ENCODE measurements at places on chromosomes 13 and 19.
A peak's percentile ranks its signal among the peaks of the same experiment; 100 is the strongest.

- peak; percentile 24 for DNase-seq
Observed at GRCh38 chr13:29934531-29935308, 84.3 kb upstream of the UBL3 start.

DNA sequence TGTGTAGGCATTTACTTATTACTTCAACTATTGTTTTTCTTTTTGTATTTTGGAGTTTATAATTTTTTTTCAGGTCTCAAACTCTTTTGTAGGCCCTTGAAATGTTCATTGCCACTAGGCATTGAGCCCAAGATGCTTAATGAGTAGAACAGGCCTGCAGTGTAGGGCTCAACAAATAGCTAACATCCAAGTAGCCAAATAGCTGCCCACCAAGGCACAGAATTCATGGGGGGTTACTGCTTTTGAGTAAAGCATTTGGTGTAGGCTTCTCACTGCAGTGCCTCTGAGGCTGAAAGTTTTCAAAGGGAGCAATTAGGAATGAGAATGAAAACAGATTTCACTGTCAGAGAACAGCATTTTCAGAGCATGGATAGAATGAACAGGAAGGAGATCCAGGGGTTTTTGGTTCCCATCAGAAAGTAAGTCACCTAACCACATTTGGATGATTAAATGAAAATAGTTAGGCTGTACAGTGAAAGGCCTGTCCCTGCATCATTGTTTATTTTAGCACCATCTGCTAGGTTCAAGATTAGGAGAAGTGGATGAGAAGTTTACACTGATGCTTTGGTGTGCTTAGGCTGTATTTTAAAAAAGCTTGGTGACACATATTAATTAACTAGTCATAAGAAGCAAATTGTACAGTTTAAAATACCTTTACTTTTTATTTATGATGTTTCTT, 61.0 kb downstream of the EDNRB start:
- DNase-seq, result no peak

DNA sequence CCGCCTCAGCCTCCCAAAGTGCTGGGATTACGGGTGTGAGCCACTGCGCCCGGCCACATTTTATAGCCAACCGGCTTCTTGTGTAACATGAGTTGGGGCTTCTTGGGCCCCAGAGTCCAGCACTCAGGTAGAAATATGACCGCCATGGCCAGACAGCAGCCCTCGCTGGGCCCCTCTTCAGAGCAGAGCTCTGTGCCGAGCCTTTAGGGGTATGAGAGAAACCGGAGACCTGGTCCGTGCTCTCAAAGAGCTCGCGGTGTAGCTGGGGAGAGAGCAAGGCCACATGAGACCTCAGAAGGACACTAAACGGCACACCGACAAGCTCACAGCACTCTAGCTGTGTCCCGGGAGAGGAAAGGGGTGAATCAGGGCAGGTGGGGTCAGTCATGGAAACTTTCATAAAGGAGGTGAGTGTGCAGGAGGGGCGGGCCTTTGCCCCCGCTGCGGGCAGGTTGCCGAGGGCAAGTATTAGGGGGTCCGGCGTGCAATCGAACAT, 15.8 kb downstream of the ACTN4 start:
- DNase-seq, result no peak

- DNase-seq, result no peak
Observed at GRCh38 chr19:3382460-3383100, 16.2 kb downstream of the NFIC start.

DNA sequence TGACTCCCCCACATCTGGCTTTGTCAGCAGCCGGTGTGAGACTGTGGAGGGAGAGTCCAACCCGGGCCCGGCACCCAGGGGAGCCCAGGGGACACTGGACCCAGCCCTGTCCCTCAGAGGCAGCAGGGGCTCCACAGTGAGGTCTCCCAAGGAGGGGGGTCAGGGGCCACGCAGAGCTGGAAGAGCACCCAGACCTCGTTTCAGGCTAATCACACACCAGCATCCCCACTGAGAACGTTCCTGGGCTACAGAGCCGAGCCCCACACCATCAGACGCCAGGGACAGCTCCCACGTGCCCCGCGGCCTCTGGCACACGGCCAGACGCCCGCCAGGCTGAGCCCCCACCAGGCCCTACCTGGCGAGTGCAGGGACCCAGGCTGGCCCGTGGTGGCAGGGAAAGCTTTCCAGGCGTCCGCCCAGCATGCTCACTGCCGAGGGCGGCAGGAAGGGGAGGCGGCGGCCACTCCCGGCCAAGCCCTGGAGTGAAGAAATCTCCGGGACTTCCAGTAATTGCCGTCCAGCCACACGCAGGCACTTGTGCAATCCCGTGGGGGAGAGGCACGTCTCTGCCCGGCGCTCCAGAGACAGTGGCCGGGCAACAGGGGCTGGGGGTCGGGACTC, 19.2 kb downstream of the SBNO2 start:
- DNase-seq, result no peak

GRCh38 chr13:99301913-99302636, 5.1 kb downstream of the GPR183 start:
- no peak for DNase-seq

DNA sequence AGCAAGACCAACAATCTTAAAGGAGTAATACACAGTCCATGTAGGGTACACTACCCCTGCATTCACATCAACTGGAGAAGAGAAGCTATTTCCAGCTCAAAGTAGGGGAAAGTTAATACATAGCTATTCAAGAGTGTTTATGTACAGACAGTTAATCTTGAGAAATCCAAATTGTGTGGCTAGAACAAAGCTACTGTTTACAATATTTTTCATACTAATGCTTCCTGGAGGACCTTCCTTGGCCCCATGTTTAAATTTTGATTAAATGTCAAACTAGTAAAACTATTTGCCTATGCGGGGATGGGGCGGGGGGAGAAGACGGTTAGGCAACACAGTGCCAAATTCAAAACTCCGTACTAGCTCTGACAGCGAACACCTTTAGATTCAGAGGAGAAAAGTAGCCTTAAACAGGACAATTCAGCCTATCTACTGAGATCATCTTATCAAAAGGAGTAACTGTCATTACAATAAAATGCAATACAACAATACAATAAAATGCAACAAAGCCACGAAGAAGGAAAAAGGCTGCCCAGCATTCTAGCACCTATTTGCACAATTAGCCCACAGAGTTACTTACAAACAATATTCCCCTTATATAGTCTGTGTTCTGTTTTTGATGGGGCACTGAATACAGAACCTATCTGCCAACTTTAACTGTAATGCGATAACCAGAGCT, 29.1 kb downstream of the BRD4 start:
- DNase-seq, result no peak

GRCh38 chr19:33420821-33421220, 47.3 kb downstream of the CEBPG start:
- DNase-seq, result no peak

GRCh38 chr19:5637971-5638370, 15.1 kb downstream of the SAFB start:
- no peak for DNase-seq

DNA sequence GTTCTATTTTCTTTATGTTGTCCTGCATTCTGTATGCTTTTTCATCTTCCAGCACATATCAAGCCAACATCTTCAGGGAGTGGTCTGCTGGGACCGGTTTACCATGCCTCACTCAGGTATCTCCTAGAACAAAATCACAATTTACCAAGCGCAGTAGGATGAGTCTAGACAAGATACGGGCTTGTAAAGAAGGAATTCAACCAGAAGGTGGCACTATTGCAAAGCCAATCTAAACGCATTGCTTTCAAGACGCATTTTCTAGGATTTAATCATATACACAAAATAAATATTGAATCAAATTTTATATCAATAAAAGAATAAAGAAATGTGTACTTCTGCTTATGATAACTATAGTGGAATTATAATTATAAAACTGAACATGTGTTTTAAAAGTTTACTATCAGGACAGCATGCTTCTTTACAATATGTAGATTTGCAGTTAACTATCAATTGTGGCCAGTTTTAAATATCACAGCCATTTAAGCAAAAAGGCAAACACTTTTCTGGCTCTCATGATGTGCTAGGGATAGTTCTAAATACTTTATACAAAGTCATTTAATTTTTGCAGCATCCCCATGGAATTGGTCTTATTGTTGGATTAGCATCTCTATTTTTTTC, 16.1 kb upstream of the TPP2 start:
- DNase-seq, result peak; percentile 74

GRCh38 chr13:40756042-40756441, 14.9 kb downstream of the MRPS31 start:
- DNase-seq, result no peak

- no peak for DNase-seq
Observed at GRCh38 chr13:39527961-39528660, 74.9 kb downstream of the LHFPL6 start.

GRCh38 chr19:50495020-50495531, 15.9 kb downstream of the JOSD2 start:
- DNase-seq, result no peak

DNA sequence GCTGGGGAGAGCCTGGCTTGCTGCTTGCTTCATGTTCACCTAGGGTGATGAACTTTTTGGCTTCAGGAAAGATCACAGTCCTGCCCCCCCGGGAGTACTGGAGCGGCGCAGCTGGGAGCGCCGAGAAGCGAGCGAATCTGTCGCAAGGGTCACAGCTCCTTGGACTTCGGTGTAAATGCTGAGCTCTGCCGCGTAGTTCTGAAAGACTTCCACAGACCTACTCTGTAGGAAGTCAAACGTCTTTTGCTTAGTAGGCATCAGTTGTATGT, 2.7 kb downstream of the ING1 start:
- DNase-seq, result no peak

DNA sequence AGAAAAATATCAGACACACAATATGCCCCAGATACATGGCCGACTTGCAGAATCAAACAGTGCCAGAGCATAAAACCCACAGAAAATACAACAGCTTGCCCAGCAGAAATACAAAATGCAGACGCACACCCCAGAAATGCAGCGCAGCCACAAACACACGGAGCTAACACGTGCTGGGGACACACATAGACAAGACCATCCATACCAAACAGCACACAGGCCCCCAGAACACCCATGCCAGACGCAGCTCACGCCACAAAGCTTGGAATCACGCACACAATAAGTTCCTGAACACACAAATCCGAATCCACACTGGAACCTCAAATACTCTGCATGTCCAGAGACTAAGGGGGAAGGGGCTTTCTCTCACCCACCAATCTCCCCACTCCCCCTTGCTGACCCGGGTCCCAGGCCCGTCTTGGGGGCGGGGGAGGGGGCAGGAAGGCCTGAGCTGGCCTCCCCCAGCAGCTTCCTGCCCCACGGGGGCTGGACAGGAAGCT, 17.2 kb downstream of the CCDC97 start:
- DNase-seq, result no peak

DNA sequence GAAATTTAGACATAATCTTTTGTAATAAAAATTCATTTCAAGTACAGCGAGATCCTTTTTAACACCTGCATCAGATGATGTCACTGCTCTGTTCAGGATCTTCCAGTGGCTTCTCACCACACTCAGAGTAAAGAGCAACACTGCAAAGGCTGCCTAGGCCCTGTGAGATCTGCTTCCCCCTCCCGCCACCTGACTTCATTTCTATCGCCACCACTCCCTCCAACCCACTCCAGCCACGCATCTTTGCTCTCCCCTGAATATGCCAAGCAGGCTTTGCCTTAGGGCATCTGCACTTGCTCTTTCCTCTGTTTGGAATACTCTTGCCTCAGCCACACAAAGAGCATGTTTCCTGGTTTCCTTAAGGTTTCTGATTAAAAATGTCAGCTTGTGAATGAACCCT, 58.3 kb downstream of the MBNL2 start:
- DNase-seq, result no peak

DNA sequence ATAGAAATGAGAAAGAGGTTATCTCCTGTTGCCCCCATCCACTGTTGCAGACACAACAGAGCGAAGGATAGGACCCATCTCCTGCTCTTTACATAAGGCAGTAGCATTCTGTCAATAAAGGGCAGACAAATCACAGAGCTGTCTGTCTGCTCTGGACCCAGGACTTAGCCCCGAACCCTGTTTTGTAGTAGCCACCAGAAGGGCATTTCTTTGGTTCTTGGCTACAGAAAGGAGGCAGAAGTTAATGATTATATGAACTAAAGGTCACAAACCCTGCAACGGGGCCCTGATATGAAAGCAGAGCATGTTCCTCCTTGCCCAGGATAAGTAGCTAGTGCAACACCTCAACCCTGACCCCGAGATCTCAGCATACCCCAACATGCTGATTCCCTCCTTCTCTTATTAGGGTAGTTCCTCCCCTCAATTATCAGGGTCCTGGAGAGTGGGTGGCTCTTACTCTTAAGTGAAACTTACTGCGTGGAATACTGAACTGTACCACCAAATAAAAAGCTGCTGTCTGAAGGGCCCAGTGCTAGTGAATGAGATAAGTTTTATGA, 680.4 kb upstream of the SPRY2 start:
- DNase-seq, result no peak

DNA sequence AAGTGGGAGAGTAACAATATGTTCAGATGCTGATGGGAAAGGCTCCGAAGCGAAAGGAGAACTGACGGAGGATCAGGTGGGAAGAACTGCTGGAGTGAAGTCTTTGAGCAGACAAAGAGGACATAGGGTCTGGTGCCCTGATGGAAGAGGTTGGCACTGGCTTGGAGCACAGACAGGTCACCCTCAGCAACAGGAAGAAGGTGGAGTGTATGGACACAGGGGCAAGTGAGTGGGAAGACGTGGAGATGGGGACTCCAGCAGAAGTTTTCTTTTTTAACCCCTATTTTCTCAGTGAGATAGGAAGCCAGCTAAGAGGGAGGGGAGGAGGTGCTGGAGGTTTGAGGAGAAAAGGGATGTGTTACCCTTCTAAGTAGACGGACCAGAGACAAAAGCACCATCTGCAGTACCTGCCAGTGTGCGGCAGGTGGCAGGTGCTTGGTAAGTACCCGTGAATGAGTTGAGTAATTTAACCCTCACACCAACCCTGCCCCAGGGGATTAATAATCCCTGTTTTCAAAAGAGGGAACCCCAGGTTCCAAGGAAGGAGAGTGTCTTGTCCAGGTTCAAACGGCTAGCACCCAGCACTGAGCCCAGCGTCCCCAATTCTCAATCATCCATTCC, 11.2 kb downstream of the HAS1 start:
- no peak for DNase-seq

- no peak for DNase-seq
Observed at GRCh38 chr13:97904059-97904458, 49.4 kb upstream of the IPO5 start.

DNA sequence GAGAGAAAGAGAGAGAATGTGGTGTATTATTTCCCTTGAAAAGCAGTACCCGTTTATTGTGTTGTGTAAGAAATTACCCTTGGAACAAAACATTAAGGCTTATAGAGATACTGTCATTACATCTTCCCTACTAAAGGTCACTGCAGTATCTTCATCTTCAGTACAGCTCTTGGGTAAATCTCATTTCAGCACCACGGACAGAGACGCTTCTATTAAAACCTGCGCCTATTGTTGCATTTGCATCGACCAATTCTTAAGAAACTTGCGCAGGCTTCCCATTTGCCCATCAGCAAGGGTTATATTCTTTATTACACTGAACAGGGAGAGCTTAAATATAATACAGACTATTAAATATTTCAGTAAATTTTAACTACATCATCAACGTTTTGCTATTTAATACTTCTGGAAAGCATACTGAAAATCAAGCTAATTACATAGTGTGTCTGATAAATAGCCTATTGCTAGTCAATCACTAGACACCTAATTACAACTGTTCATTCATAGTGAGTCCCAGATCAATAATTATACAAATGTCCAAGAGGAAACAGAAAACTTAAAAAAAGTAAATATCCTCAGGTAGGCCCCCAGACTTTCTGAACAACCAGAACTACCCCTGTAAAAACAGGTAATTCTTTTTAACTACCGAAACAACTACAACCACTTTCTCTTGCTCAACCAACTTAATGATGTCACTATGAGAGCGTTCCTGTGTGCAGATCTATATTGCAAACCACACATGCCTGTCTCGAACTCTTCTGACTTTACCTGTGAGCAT, 350.6 kb downstream of the LIG4 start:
- DNase-seq, result no peak
